ENCODE measurements at places on chromosomes 1 and 21.

GRCh38 chr1:152141971-152142584, 16.9 kb downstream of the RPTN start:
- DNase-seq = no peak

DNA sequence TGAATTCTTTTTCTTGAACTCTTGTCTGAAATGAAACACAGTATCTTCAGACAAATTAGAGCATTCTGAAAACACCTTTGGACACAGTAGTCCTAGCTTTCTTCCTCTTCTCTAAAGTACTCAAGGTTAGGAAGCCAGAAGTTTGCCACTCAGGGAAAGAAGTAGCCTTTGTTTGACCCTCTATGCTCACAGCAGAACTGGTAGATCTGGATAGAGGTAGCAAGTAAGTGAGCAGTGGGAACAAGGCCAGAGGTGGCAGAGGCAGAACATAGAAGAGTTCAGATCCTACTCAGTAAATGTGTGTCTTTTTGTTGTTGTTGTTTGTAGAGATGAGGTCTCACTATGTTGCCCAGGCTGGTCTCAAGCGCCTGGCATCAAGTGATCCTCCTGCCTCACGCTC, 7.4 kb upstream of the PIGR start:
- DNase-seq = no peak

GRCh38 chr1:246428542-246429308, 78.4 kb downstream of the SMYD3 start:
- DNase-seq = no peak

DNA sequence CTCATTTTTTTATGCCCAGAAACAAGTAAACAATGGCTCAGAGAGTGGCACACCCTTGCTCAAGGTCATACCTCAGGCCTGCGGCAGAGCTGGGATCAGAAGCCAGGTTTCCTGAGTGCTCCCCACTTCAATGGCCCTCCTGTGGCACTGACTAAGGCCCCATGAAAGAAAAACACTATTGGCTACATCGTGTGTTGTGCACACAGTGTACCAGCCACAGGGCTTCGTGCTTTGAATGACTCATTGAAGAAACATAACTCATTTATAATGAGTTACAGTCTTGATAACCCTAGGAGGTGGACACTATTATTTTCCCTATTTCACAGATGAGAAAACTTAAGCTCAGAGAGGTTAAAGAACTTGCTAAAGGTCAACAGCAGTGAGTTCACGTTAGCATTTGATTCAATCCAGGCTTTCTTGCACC, 91.2 kb downstream of the TRABD2B start:
- DNase-seq = no peak

- DNase-seq = no peak
Observed at GRCh38 chr1:160724465-160725242, 13.0 kb upstream of the CD48 start.

DNA sequence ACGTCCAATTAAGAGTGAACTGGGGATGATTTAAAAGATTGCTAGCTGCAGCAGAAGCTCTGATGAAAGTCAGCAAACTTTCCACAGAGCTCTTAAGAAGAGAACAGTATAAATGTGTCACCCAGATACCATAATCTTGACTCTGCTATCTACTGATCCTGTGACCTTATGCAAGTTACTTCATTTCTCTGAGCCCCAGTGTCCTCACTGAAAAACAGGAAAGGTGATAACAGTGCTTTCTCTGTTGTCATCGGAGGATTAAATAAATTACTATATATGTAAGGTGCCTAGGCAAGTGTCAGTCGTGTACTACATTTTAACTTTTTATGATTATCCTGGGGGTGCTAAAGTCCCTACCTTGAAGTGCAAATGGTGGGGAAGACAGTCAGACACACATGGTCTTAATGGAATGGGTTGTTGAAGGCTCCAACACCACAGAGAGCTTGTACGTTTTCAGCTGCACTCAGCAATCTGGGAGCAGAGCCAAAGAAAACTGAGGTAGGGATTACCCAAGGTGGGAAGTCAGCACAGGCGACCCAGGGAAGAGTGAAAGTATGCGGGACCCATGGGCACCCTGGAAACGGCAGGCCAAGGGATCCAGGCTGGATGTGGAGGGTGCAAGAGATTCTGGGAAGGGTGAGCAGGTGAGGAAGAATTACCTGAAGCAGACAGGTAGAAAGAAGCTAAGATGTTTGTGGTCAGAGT, 82.8 kb downstream of the DTL start:
- DNase-seq = no peak

DNA sequence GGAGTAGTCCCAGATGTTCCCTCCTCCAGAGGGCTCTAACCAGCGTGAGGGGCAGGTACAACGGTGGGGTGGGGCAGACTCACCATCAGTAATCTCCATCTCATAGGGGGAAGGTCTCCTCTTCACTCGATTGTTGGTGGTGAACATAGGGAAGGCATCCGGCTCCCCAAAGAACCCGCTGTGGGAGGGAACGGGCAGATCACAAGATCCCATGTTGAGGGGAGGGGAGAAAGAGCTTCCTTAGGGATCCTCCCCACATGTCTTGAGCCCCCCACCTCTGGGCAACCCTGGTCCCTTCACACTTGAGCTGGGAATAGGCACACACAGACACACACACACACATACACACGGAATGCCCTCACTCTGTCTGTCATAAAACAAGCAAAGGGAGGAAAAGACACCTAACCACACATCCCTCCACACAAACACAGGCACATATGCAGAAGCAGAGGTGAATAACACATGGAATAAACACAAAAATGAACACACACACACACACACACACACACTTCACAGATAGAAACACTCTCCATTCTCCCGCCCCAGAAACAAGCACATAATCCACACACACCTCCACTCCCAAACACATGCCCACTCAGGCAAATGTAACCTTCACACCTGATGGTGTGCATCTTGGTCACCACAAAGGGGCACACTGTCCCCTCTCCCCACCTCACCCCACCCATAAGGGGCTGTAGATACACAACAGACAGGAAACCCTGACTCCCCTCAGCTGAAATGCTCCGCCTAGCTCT, 7.9 kb downstream of the TAL1 start:
- DNase-seq = no peak
